Smooth muscle cell of the brain vasculature (primary cell): ENCODE measurements at places on chromosomes 12 and 14.

GRCh38 chr12:26229910-26230309 is 34.5 kb downstream of the SSPN start:
- DNase-seq = no peak

GRCh38 chr12:124405151-124405550 is 110.3 kb downstream of the RFLNA start:
- DNase-seq = no peak

GRCh38 chr12:111283966-111284365 is 84.9 kb downstream of the PHETA1 start:
- DNase-seq = no peak

GRCh38 chr12:124045671-124046455 is 72.8 kb downstream of the ZNF664 start:
- no peak for DNase-seq

GRCh38 chr14:69366069-69366468 is 32.0 kb downstream of the ERH start:
- no peak for DNase-seq

DNA sequence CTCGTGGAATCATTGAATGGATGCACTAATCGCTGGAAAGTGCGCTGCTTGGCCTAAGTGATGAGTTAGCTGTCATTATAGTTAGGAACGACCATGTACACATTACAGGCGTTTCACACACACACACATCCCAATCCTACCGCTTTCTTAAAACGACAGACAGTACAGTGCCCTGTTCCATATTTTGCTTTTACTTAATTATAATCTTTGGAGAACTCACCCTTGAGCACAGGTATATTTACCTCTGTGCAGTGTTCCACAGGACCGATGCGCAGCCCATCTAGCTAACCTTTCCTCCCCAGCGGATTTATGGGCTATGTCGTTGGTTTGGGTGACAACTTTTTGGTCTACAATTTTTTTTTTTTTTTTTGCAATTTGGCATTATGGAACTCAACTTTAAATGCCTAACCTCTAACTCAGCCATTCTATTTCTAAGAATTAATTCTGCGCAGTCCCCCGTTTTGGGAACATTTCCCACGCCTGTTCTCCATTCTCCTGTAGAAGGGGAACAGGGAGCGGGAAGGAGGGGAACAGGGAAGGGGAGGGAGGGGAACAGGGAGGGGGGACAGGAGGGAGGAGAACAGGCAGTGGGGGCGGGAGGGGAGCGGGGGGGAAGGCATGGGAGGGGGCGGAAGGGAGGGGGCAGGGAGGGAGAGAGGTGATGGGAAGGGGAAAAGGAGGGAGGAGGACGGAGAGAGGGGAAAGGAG is 663 bp upstream of the ULK1 start:
- no peak for DNase-seq

GRCh38 chr12:95258151-95258550 is 40.5 kb downstream of the VEZT start:
- no peak for DNase-seq

DNA sequence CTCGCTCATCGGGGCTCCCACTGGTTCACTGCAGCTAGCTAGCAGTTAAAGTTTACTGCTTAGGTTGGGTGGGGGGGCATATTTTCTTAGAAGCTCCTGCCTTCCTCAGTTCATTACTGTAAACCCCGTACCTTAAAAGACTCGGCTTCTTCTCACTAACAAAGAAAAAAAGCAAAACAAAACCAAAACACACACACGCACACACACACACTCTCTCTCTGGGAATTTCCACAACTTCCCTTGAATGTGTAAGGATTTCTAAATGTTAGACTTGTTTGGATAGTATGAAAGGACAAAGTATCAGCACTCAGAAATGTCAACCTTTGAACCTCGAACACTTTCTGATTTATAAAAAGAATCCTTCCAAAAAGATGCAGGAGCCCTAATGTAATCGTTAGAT is 927 bp downstream of the PTHLH start:
- no peak for DNase-seq

- no peak for DNase-seq
These were observed 13.1 kb upstream of the CHD4 start for GRCh38 chr12:6620137-6620884.

- no peak for DNase-seq
These were observed 20.4 kb upstream of the TMEM229B start for GRCh38 chr14:67508956-67509355.

DNA sequence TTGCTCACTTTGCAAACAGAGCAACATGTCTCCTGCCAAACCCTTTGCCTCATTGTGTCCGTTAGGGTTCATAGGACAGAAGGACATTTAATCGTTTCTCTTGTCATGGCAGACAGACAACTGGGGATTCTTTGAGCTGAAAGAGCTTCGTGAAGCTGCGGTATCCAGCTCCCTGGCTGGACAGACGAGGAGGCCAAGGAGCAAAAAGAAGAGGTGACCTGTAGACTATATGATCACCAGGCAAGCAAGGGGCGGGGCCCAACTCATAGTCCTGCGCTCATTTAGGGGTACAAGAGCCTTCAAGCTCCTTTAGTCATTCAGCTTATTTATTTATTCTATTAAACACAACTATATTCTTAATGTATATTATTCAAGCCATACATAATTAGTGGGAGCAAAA is 66.8 kb upstream of the VRK1 start:
- DNase-seq = no peak

GRCh38 chr12:99135376-99135775 is 490.3 kb downstream of the APAF1 start:
- no peak for DNase-seq

GRCh38 chr12:24561882-24562770 is 386.8 kb downstream of the BCAT1 start:
- no peak for DNase-seq

GRCh38 chr14:102256716-102257115 is 48.2 kb downstream of the MOK start:
- no peak for DNase-seq
